HepG2 (cell line): ENCODE measurements at places on chromosomes 12 and 14. TPM values are rescaled to one million over a fixed set of nuclear protein-coding genes. Genes with fewer than 3 reads are reported as not detected.

DNA sequence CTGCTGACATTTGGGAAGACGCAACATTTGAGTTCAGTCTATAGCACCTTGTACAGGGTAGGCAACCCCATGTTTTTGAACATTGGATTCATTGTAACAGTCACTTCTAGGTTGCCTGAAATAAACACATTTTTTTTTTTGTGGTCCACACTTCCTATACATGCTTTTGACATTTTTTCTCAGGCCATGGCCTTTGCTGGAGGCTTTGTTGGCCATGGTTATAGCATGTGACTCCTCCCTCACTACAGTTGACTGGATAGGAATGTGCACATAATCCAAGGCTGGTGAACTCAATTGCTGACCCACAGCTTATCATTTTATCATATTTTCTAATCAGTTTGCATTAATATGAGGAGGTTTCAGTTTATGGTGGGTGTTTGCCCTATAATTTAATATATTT lies 60.6 kb downstream of the TMEM117 start:
- no peak overlapping the region for H3K27ac ChIP-seq
- no peaks in the 10 kb centered on the region for H3K36me3 ChIP-seq
- H3K4me3 ChIP-seq = no peak overlapping the region
- H3K4me1 ChIP-seq = no peaks in the 10 kb centered on the region
- H3K27me3 ChIP-seq = no peaks in the 10 kb centered on the region

GRCh38 chr12:74317078-74317601 lies 220.5 kb upstream of the ATXN7L3B start:
- no peaks in the 10 kb centered on the region for H3K27me3 ChIP-seq
- no peaks in the 10 kb centered on the region for H3K36me3 ChIP-seq
- H3K4me3 ChIP-seq = no peak overlapping the region
- H3K27ac ChIP-seq = no peak overlapping the region
- no peak for DNase-seq

DNA sequence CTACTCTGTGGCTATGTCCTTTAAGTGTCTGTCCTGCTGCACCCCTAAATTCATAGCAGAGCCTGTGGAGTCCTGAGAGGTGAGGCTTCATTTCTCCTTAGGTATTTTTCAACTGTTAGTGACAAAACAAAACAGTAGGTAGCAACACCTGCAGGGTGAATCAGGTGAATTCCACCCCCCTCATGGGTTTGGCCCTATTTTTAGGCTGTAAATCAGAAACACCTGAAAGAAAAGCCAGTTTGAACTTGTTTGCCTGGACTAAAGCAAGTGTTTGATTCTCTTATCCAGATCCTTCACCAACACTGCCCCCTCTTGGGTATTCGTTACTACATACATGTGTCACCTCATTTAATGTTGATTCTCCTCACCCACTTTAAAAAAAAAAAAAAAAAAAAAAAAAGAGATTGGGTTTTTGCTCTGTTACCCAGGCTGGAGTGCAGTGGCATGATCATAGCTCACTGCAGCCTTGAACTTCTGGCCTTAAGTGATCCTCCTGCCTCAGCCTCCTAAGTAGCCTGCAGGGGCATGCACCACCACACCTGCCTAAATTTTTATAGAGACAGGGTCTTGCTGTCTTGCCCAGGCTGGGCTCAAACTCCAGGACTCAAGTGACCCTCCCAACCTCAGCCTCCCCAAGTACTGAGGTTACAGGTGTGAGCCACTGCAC lies 10.3 kb downstream of the TBPL2 start:
- H3K4me1 ChIP-seq = peaks cover 18% of the 10 kb centered on the region
- H3K4me3 ChIP-seq = no peak overlapping the region
- H3K36me3 ChIP-seq = no peaks in the 10 kb centered on the region

DNA sequence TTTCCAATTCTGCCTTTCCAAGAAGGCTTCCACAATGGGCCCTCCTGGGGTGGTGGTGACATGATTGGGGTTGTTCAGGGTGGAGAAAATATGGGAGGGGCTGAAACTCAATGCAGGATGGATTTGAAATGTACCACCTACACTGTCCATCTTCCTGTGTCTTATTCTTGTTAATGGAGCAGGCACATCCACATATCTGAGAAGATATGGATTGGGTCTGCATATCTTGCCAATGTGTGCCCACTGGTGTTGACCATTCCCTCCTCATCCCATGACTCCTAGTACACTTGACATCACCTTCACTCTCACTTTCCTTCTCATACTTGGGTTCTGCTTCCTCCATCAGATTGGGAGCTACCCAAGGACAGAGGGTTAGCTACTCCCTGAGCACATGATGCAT lies 7.2 kb downstream of the KRT76 start:
- H3K27me3 ChIP-seq = no peaks in the 10 kb centered on the region; the same call in 1 of the 2 replicates
- no peak overlapping the region for H3K27ac ChIP-seq
- no peak overlapping the region for H3K4me3 ChIP-seq
- no peaks in the 10 kb centered on the region for H3K36me3 ChIP-seq
- H3K4me1 ChIP-seq = no peaks in the 10 kb centered on the region

DNA sequence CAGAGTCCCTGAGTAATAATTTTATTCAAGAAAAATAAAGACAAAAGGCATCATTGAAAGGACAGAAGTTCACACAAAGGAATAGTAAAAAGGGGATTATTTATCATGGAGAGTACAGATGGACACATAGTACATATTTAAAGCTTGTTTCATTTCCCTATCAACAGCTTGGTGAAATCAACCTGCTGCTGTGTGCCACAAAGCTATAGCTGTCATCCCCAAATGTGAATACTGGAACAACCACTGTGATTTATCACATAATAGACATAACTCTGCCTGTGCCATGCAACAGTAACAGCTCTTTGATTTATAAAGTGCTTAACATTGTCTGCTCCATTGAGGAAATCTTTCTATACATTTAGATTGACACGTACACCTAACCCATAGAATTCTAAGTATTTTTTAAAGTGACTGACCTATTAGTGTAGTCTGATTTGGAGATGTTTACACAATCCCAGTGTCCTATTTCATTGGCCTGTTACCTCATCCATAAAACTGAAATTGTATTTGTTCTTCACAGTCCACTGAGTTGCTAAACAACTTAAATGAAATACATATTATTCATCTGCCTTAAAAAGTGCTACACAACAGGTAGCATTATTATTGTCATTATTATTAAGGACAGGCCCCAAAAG lies 3.3 kb downstream of the NEMF start:
- peaks cover 19% of the 10 kb centered on the region for H3K4me1 ChIP-seq
- DNase-seq = no peak
- H3K27ac ChIP-seq = no peak overlapping the region
- H3K27me3 ChIP-seq = no peaks in the 10 kb centered on the region; the same call in 2 of the 3 replicates

SETD3 gene
- total RNA-seq = 67.1 and 71.2 TPM in 2 replicates
